ENCODE measurements at places on chromosomes 2 and 18.

DNA sequence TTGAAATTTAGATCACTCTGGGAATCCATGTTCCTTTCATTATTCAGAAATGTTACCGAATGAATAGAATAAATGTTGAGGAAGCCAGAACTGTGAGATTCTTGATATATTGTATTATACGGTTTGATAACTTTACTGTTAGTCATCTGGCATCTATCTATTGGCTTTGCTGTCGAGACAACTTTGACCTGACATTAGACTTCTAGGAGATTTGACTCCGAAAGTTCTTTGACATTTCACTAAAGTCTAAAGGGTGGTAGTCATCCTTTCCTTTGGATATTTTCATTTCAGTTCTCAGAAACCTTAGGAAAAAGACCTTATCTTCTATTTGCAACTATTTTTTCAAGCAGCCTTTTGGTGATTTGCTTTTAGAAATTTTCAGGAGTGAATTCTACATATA is 1.9 kb downstream of the BMPR2 start:
- DNase-seq: no peak

GRCh38 chr2:179031731-179032408 is 18.1 kb downstream of the CCDC141 start:
- DNase-seq: no peak

GRCh38 chr2:120622159-120622869 is 113.4 kb upstream of the GLI2 start:
- no peak for DNase-seq

GRCh38 chr18:33873112-33873511 is 295.1 kb downstream of the ASXL3 start:
- no peak for DNase-seq

DNA sequence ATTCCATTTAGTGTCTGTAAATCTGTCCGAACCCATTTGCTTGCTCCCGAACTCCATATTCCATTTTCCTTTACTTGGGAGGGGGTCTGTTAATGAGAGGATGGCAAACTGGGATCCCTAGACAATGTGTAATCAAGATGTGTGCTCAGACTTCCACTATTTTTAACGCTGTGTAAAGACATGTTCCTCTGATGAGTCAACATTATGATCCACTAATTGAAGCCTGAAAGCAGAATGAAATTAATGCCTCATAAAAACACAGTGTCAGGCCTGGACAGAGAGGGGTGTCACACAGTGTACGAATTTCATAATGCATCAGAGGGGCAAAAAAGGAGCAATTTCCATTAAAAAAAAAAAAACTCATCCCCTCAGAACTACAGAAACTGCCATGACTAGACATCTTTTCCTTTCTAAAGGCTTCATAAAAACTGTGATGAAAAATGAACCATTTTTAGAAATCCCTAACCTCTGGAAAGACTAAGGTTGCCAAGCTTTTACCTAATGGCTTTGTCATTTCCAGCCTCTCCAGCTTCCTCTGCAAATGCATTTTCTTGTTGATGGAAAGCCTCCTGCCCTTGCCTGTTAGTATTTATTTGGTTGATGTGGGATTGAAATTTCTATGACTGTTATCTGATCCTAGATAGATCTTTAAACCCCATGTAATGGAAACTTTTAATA is 209.2 kb upstream of the DCC start:
- no peak for DNase-seq

Measured in adrenal gland (tissue), 19 donors.